Urinary bladder (tissue), 4 donors: ENCODE measurements at places on chromosomes 16 and 17. TPM values are rescaled to one million over a fixed set of nuclear protein-coding genes. Genes with fewer than 3 reads are reported as not detected.
A peak's percentile ranks its signal among the peaks of the same experiment; 100 is the strongest.

Gene KRT13
- 356 TPM for total RNA-seq

Gene OMG
- total RNA-seq = 1.5 TPM

Gene ZP2
- 0.90 TPM for total RNA-seq

Gene KRT31
- total RNA-seq = 0.16 TPM

Gene RUNDC3A
- 2.0 TPM for total RNA-seq

Gene TRPV3
- 5.1 TPM for total RNA-seq

Gene TAT
- total RNA-seq = not detected

Gene TMEM92
- 1.0 TPM for total RNA-seq

Gene CD300LG
- 0.58 TPM for total RNA-seq

Gene SLC16A5
- 17.6 TPM for total RNA-seq

Gene GAN
- 13.2 TPM for total RNA-seq

Gene ZNF319
- 3.8 TPM for total RNA-seq

Gene HSPB9
- not detected for total RNA-seq

Gene PYDC1
- total RNA-seq = not detected

DNA sequence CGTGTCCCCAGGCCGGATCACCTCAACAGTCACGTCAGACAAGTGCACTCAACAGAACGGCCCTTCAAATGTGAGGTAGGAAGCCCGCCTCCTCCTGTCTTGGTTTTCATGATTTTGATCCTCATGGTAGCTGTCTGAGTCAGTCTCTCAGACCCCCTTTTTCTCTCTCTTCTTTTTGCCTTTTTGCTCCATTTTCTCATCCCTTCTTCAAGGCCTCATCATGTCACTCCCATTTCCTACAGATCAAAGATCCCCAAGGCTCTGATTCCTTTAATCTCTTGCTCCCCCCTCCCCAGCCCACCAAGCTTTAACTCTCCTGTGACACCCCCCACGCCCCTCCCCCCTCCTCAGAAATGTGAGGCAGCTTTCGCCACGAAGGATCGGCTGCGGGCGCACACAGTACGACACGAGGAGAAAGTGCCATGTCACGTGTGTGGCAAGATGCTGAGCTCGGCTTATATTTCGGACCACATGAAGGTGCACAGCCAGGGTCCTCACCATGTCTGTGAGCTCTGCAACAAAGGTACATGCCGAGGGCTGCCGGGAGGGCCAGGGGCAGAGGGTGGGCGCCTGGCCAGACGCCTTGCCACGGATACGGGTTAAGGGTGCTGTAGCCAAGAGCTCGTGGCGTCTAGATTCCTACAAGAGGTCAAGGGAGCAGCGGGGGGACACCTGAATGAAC lies 2.0 kb downstream of the MAZ start:
- DNase-seq = no peak

DNA sequence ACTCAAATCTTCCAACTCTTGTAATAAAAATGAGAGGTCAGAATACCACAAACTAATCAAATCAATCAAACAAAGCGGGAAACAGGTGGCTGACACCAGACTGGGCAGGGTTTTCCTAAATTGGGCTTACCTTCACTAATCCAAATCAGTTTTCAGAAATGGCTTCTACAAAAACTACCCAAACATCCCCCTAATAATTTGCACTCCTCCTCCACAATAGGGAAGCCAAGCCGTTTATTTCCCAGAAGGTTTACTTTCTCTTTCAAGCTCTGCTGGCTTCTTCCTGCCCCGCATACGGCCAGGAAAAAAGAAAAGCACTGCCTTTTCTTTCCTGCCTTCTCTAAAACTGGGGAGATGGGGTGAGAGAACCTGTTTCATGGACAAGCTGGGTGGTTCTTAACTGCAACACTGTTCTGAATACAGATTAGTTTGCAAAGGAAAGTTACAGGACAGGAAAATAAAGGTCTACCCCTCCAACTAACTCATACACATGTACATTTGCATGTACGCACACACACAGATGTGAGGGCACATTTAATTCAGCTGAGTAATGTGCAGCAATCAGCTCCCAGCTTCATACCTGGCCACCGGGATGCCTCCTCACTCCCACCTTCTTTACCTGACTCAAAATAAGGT lies 9.2 kb downstream of the STAT3 start:
- peak; percentile 43 for DNase-seq

DNA sequence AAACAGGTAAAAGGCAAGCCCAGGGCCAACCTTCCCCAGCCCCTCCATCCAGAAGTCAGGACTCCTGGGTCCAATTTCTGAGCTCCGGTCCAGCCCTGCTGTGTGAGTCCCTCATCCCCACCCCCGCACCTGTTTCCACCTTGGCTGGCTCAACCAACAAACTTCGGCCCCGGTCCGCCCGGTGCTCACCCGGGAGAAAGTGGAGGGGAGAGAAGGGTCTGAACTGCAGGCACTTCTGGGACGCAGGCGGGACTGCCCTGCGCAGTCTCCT lies 541 bp downstream of the RHBDF2 start:
- no peak for DNase-seq

GRCh38 chr16:77276661-77277060 lies 77.5 kb downstream of the SYCE1L start:
- DNase-seq = no peak

- no peak for DNase-seq
Observed at GRCh38 chr17:1638624-1639300, 6.8 kb downstream of the SCARF1 start.

DNA sequence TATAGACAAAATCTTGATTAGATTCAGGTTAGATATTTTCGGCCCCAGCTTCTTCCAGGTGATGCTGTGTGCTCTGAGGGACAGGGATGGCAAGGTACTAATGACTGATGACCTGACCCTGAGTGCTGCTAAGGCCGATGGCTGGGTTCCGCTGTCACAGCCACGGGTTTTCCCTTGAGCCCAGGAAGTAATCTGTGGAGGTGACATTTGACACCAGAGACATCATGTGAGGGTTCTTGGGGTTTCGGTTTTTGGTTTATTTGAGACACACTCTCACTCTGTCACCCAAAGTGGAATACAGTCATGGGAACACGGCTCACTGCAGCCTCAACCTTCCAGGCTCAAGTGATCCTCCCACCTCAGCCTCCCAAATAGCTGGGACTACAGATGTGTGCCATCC lies 9.8 kb downstream of the OTOP3 start:
- DNase-seq = no peak

DNA sequence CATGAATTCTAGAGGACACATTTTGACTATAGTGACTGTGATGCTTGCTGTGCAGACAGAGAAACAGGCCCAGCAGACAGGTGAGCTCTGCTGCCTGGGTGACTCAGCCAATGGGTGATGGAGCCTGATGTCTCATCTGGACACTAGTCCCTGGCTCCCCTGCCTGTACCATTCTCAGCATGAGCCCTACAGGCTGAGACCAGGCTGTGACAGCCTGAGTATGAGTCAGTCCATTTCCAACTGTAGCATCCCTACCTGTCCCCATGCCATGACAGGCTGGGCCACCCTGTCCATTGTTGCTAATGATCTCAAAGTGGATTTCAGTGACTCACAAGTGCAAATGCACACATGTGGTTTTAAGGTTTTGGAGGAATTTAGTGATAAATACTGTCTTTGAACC lies 102.5 kb upstream of the EEF2KMT start:
- DNase-seq = no peak

DNA sequence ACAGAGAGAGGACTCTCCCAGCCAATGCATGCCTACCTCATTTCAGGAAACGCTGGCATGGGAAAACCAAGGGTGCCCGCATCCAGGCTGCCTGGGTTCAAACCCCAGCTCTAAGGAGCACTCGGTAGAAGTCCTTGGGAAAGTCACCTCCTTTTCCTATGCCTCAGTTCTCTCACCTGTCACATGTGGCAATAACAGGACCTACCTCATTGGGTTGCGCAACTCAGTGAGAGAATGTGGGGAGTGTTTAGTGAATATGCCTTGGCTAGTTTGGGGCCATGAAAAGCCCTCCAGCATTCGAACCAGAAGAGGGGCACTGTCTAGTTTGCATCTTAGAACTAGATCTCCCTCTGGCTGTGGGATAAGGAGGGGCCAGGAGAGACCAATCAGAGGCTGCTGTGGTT lies 9.0 kb upstream of the NXPH3 start:
- DNase-seq = no peak

DNA sequence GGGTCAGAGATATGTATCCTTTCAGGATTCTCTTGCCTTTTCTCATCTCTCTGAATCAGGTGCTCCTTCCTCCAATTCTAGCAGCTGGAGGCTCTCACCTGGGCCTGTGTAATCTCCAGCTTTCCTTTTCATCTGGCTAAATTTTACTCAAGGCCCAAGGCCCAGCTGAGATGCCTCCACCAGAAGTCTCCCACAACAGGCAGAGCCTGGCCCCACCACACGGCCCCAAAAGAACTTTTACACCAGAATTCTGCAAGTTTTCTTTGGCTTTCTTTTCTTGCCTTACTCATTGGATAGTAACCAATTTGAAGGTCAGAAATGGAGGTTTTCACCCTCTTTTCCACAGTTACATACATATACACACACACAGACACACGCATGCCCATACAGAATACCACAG lies 14.6 kb downstream of the RND2 start:
- no peak for DNase-seq

- no peak for DNase-seq
Observed at GRCh38 chr17:10744501-10745000, 14.7 kb upstream of the TMEM220 start.

DNA sequence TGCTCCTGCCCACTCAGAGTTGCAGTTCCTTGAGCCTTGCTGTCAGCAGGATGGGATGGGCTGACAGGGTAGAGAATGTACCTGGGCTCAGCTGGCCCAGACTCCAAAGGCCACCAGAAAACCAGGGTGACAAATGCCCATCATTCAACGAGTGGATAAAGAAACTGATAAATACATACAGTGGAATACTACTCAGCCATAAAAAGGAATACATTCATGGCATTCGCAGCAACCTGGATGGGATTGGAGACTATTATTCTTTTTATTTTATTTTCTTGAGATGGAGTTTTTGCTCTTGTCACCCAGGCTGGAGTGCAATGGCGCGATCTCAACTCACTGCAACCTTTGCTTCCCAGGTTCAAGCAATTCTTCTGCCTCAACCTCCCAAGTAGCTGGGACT lies 19.9 kb downstream of the SGSM2 start:
- no peak for DNase-seq

DNA sequence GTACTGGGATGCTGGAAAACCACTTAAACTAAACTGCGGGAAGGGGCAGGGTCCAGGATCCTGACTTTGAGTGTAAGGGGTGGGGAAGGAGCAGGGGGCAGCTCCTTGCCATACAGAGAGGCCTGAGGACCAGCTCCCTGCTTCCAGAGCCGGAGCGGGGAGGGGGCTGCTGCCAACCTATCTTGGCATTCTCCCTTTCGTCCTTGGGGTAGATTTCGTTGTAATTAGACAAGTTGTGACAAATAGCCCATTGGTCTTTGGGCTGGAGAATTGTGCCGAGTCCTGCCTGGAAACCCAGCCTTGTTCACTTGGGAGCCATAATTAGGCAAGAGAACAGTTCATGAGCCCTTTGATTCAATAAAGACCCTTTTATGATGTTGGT lies 175.5 kb downstream of the RAB11FIP4 start:
- no peak for DNase-seq

DNA sequence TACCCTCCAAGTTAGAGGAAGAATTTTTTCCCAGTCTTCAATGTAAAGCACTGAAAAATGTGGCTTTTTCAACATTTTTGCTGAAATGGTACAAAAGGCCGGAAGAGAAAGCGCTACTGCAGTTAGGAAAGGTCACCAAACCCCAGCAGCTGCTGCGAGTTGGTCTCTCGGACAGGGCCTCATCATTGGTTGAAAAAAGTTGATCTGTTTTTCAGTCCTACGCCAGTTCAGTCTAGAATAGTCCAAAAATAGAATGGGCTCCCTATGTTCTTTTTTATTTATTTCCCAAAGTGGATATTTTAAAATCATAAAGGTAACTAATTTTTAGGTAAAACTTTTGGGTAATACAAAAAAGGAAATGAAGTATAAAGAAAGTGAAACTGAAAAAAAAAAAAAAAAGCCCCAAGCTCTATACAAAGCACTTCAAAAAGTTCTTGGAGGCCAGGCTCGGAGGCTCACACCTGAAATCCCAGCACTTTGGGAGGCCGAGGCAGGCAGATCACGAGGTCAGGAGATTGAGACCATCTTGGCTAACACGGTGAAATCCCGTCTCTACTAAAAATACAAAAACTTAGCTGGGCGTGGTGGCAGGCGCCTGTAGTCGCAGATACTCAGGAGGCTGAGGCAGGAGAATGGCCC lies 17.4 kb downstream of the ADAP2 start:
- DNase-seq = no peak

- DNase-seq = no peak
Observed at GRCh38 chr17:21282850-21283249, 1.7 kb upstream of the MAP2K3 start.

- DNase-seq = no peak
Observed at GRCh38 chr16:19071811-19072777, 4.7 kb downstream of the COQ7 start.

- DNase-seq = no peak
Observed at GRCh38 chr17:49454050-49454449, 39.4 kb upstream of the PHB1 start.

DNA sequence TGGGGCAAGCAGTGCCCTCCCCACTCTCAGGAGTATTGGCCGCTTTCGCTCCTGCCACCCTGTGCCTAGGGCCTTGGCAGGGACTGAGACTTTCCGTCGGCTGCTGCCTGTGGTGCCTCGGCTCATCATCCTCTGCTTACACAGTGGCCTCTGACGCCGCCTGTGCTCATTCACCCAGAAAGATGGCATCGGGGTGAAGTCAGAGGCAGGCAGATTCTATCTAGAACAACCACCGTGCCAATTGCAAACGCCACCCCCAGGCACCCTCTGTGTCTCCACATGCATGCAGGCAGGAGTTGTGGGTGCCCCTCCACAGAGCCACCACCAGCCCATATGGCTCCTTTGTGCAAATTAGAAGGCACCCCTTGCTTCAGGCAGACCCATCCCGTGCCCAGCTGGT lies 154.2 kb upstream of the GSE1 start:
- no peak for DNase-seq

GRCh38 chr17:52979921-52980320 lies 821.4 kb upstream of the CA10 start:
- DNase-seq = no peak

GRCh38 chr16:85621698-85622428 lies 8.7 kb downstream of the GSE1 start:
- DNase-seq = no peak

- DNase-seq = peak; percentile 15
Observed at GRCh38 chr17:62626719-62627218, 701 bp upstream of the MRC2 start.

DNA sequence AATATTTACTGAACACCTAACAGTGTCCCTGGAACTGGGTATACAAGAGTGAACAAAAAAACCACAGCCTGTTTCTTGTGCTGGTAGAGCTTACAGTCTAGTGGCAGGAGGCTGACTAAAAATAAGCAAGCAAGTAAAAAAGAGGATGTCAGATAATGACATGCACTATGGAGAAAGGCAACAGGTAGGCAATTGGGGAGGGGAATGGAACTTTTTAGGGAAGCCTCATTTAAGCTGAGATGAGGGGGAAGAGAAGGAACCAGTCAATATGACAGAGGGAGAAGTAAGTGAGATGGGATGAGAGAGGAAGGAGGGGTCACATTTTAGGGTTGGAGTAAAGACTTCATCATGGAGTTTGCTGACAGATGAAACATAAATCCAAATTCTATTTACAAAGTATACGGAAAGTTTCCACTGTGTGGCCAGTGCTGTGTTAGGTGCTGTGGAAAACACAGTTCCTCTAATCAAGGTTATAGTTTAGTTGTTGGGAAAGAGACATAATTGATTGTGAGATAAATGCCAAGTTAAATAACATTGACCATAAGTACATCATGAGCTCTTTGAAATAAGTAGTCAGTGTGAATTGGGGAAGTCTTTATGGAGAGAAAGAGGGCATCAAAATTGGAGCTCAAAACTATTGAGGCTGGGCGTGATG lies 251.4 kb downstream of the FTO start:
- DNase-seq = no peak

- no peak for DNase-seq
Observed at GRCh38 chr17:17713839-17714238, 32.6 kb downstream of the RAI1 start.

GRCh38 chr16:70750893-70751467 lies 50.0 kb downstream of the VAC14 start:
- DNase-seq = no peak
